ENCODE measurements at places on chromosomes 12 and 14.

- no peak for DNase-seq
These were observed 112.0 kb upstream of the RAP1B start for GRCh38 chr12:68498736-68499135.

DNA sequence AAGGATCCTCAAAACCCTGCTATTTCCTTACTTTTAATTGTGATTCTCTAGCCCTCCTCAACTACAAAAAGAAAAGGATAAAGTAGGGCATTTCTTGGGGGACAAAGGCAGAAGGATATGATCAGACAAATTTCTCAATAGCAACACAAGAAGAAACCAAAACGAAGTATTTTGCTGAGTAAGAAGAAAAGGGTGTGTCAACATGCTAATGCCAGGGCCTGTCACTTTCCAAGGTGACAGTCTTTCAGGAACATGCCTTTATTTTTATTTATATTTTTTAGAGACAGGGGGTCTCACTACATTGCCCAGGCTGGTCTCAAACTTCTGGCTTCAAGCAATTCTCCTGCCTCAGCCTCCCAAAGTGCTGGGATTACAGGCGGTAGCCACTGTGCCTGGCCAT, 39.8 kb downstream of the CBX5 start:
- no peak for DNase-seq

DNA sequence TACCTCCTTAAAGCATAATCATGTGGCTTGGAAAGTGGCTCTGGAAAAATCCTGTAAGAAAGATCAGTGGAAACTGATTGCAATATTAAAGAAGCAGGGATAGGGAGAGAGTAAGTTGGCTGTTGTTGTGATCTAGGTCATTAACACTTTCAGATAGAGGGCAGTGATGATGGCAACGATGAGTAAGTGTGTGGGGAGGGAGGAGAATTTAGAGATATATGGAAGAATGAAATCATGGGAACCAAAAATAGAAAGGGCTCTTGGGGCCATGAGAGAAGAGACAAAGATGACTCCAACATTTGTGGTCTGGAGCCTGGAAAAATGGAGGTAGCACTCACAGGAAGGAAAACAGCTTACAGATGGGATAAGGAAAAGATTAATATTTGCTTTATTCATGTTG, 23.3 kb downstream of the SNRPF start:
- no peak for DNase-seq

GRCh38 chr12:68481181-68481941, 129.3 kb upstream of the RAP1B start:
- no peak for DNase-seq

- no peak for DNase-seq
These were observed 48.5 kb downstream of the IFNG-AS1 start for GRCh38 chr12:68037616-68038255.

- DNase-seq = no peak
These were observed 1.9 kb downstream of the REM2 start for GRCh38 chr14:22884738-22885523.

GRCh38 chr12:57459750-57460467, at the start of gene GLI1:
Gene GLI1 (plus strand): TSS chr12:57459785. CDS start chr12:57463692, 3,907 bp downstream.
- DNase-seq = no peak

GRCh38 chr14:47675466-47676314, at the start of gene MDGA2:
Gene MDGA2 (minus strand): TSS chr14:47675605.
- DNase-seq = no peak

- DNase-seq = peak; percentile 49
These were observed 44.1 kb downstream of the PITPNM2 start for GRCh38 chr12:123106640-123107359.

DNA sequence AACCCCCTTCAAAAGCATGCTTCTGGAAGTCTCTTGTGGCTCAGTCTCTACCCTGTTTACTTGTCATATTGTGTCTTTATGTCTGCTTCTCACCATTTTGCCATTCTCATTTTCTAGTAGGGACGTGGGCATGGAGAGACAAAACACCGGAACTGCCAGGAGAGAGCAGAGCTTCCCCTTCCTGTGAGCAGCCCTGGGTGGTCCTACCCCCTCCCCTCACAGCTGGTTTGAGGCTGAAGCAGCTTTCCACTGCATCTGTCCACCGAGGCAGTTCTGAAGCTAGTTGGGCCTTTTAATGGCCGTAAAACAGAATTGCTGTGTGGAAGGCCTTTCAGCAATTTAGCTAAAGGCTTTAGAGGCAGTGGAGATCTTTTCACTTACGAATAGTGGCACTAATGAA, 77.0 kb downstream of the PELI2 start:
- no peak for DNase-seq

Data from stimulated activated CD8-positive, alpha-beta memory T cell treated with anti-CD3 and anti-CD28 coated beads, Interleukin-7, amount 100 ng/mL, for 4 hours (primary cell).